Stimulated activated CD4-positive, alpha-beta T cell treated with anti-CD3 and anti-CD28 coated beads, Interleukin-2, amount 100 ng/mL, for 48 hours (primary cell): ENCODE measurements at places on chromosomes 4 and X.

DNA sequence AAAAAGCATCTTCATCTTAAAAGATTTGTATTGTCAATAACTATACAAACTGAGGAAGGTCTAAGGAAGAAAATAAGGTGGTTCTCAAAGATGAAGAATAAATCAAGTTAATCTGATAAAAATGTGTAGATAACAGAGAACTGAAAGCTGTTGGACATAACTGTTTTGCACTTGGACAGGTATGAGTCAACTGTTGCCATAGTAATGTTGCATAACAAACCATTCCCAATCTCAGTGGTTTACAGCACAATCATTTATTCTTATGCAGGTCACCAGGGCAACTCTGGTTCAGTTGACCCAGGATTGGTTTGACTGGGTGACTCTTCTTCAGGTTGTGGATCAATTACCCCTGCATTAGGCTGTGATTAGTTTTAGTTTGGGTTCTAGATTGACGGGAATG is 2197.7 kb downstream of the ARAP2 start:
- no peak for DNase-seq

- no peak for DNase-seq
Measured at GRCh38 chr4:139532947-139533346, 23.1 kb downstream of the SETD7 start.

DNA sequence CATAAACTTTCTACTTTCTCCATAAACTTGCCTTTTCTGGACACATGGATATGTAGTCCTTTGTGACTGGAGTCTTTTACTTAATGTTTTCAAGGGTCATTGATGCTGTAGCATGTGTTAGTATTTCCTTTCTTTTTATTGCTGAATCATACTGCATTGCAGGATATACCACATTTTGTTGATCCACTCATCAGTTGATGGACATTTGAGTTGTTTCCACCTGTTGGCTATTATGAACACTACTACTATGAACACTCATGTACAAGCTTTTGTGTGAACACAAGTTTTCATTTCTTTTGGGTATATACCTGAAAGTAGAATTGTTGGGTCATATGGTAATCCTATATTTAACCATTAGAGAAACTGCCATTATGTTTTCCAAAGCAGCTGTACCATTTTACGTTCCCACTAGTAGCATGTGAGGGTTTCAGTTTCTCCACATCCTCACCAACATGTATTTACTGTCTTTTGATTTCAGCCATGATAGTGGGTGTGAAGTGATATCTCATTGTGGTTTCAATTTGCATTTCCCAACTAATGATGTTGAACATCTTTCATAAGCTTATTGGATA is 26.3 kb upstream of the GPM6B start:
- DNase-seq, result no peak

GRCh38 chrX:115652221-115652620 is 91.2 kb downstream of the PLS3 start:
- DNase-seq, result no peak

GRCh38 chr4:126209147-126209546 is 894.4 kb downstream of the FAT4 start:
- no peak for DNase-seq

DNA sequence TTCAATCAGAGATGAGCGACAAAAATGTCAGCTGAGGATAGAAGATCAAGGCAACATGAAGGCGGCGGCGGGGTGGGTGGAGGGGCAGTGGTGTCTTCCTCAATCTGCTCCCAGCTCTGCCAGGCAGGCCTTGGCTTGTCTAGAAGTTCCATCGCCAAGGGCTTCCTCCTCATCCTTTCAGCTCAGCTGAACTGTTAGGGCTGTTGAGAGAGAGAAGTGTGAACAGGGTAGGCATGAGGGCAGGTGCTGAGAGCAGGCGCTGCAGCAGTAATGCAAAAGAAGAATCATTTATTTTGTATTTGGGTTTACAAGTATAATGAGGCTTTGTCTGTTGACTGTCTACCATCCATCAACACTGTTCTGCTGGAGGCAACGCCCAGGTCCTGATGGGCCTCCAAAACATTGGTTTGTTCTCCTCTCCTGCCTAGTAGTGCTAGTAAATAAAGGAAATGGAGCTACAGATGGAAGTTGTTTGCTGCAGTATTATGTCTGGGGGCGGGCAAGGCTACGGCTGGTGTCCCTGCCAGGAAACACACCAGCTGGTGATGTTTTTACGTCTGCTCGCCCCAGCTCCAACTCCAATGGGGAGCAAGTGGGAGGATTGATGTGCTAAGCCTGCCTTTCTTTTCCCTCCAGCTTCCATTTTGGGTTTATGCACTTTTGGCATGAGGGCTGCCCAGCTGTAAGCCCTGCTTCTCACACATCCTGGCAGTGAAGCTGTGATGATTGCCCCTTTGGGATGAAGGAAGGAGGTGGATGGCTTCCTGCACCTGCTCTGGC is 139.4 kb upstream of the BOD1L1 start:
- DNase-seq, result no peak
